Sciatic nerve (tissue), 2 donors: ENCODE measurements at places on chromosomes 12 and 14. TPM values are rescaled to one million over a fixed set of nuclear protein-coding genes. Genes with fewer than 3 reads are reported as not detected.

Gene PRR4
- total RNA-seq = 9.2 TPM

Gene PRKD1
- total RNA-seq = 34.0 TPM

Gene TBX5
- total RNA-seq = not detected

Gene FOXG1
- 0.09 TPM for total RNA-seq

Gene MSI1
- total RNA-seq = 2.2 TPM

Gene FITM1
- 0.76 TPM for total RNA-seq

Gene GLTP
- 51.0 TPM for total RNA-seq

Gene KLHDC1
- total RNA-seq = 20.7 TPM
